ENCODE measurements at places on chromosomes 6 and 20.

- peak; percentile 44 for DNase-seq
Measured at GRCh38 chr6:29737707-29738630, 14.7 kb downstream of the HLA-F start.

GRCh38 chr6:116866281-116866871, 10.7 kb upstream of the RFX6 start:
- no peak for DNase-seq

GRCh38 chr6:135173242-135173988, 7.7 kb upstream of the MYB start:
- no peak for DNase-seq

- DNase-seq: no peak
Measured at GRCh38 chr6:150229436-150230163, 86.8 kb downstream of the PPP1R14C start.

- DNase-seq: no peak
Measured at GRCh38 chr6:128311944-128312570, 208.3 kb downstream of the PTPRK start.

DNA sequence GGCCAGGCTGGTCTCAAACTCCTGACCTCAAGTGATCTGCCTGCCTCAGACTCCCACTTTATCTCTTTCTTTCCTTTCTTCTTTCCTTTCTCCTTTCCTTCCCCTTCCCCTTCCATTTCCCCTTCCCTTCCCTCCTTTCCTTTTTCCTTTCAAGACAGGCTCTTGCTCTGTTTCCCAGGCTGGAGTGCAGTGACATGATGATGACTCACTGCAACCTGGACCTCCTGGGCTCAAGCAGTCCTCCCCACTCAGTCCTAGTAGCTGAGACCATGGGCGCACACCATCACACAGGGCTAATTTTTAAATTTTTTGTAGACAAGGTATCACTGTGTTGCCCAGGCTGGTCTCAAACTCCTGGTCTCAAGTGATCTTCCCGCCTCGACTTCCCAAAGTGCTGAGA, 377.6 kb upstream of the ZFP64 start:
- DNase-seq: no peak

DNA sequence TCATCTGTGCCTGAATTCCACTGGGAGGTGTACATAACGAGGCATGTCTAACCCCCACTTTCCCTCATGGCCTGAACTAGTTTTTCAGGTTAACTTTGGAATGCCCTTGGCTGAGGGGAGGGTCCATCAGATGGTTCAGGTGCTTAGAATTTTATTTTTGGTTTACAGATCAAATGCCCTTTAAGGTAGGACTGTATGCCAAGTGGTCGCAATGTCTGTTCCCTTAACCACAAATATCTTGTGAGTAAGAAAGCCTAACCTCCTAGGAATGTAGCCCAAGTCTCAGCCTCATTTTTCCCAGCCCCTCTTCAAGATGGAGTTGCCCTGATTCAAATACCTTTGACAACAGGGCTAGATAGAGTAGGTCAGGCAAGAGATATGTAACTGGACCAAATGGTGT, 78.4 kb downstream of the RNASET2 start:
- DNase-seq: no peak

GRCh38 chr6:26156850-26157250, 69.6 kb downstream of the HFE start:
- peak; percentile 29 for DNase-seq

- DNase-seq: no peak
Measured at GRCh38 chr6:14818422-14818884, 427.4 kb upstream of the JARID2 start.

DNA sequence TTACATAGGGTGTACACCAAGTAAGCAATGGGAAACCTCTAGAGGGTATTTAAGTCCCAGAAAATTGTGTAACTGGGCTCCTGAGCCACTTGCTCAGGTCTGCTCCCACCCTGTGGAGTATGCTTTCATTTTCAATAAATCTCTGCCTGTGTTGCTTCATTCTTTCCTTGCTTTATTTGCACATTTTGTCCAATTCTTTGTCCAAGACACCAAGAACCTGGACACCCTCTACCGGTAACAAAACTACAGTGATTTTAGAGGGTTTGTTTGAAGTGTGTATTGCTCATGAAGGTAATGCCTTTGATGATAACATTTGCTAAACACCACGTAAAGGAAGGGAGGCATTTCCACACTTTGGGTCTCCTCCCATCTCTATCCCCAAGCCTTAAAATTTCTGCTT, 46.2 kb downstream of the MYB start:
- no peak for DNase-seq

- DNase-seq: no peak
Measured at GRCh38 chr20:23541776-23542175, 26.5 kb downstream of the CST9L start.

- no peak for DNase-seq
Measured at GRCh38 chr20:59706400-59706693, 102.0 kb downstream of the PHACTR3 start.

- no peak for DNase-seq
Measured at GRCh38 chr6:26022132-26022472, 59.5 kb downstream of the TRIM38 start.

- no peak for DNase-seq
Measured at GRCh38 chr20:32966881-32967781, 37.1 kb downstream of the SUN5 start.

GRCh38 chr20:58892141-58892931, 39.8 kb downstream of the GNAS start:
- peak; percentile 78 for DNase-seq

DNA sequence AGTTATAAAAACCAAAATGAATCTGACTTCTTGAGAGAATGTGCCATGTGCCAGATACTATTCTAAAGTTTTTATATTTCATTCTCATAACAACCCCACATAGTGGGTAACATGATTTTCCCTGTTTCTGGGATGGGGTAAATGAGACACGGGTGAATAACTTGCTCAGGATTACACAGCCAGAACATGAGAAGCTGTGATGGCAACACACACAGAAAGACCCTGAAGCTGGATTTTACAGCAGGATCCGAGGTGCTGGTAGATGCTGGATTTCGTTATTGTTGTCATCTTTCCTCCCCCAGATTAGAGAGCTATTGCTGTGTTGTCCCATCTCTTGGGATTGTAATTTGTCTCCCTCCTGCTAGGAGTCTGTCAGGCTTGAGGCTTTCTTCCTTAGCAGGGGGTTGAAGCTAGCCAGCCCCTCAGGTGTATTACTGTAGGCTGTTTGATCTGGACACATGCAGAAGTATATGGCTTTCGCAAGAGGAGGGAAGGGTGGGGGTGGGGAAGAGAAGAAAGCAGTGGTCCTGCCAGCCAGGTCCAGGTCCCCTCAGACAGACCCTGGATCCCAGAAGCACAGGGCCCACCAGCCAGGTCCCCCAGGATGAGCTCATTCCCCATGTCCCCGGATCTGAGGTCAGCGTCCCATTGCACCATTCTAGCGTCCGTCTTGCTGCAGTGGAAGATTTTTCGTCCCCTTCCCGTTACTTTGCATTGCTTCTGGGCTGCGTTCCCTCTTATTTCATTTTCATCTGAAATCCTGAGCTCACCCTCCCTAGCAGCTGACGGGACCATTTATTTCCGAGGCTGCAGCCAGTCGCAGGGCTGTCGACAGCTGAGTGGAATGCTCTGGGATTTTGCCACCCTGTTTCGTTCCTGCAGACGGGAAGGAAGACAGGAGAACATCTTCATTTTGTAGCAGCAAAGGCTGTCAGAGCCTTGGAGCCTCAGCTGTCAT, 7.3 kb upstream of the KCNG1 start:
- no peak for DNase-seq

DNA sequence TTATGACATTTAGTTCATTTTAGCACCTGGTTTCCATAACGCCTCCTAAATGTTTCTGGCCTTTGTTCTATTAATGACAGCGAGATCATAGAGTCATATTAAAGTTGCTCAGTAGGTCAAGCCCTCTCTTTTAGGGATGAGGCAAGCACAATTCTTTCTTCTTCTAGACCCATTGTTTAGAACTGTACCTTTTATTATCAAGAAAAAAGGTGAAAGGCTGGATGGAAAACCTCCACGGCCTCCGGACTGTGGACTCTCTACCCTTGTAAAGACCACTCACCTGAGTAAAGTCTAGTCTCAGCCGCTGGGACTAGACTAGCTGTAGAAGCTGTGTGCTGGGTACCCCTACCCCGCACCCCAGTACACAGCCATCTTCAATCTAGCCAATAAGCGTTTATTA, 6.0 kb upstream of the AFDN start:
- DNase-seq: no peak

GRCh38 chr20:43973231-43973630, 58.6 kb downstream of the TOX2 start:
- no peak for DNase-seq

DNA sequence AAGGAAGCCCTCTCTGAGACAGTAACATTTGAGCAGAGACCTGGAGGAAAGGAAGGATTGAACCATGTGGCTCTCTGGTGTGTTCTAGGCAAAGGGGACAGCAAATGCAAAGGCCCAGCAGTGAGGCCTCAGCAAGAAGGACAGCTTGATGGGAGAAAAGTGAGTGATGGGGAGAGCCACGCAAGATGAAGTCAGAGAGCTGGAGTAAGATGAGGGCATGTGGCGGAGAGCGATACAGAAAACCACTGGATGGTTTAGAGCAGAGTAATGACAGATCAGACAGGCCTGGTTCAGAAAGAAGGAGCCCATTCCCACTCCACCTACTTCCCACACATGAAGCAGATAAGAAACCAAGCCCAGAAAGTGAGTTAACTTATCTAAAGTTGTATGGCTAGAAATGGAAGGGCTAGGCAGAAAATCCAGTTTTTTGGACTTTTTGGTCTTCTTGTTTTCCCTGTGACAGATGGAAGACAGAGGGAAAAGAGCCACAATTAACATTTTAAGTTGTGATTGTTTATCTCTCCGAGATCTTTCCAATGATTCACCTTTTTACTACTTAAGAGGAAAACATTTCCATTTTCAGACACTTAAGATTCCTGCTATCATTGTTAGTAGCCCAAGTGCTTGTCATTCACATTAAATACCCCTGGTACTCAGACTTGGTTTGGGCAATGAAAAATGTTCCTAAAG, 723 bp upstream of the SNPH start:
- DNase-seq: no peak

DNA sequence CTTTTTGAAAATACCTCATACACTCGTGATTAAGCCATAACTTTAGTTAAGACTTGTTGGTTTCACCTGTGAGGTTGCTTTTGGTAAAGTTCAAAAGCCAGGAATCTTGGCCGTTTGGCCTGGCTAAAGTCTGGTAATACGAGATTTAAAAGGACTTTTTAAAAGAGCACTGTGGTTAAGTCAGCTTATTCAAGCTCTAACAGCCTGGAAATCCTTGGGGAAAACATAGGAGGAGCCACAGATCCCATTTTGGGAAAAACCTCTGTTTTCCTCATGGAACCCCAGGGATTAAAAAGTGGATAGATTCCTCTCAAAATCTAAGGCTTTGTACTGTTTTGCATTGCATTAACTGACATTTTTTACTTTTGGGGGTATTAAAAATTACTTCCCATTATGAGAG, 13.7 kb upstream of the SLC22A16 start:
- no peak for DNase-seq

GRCh38 chr6:5905431-5906339, 101.0 kb downstream of the NRN1 start:
- no peak for DNase-seq

- no peak for DNase-seq
Measured at GRCh38 chr6:3372184-3372846, 84.5 kb downstream of the SLC22A23 start.

DNA sequence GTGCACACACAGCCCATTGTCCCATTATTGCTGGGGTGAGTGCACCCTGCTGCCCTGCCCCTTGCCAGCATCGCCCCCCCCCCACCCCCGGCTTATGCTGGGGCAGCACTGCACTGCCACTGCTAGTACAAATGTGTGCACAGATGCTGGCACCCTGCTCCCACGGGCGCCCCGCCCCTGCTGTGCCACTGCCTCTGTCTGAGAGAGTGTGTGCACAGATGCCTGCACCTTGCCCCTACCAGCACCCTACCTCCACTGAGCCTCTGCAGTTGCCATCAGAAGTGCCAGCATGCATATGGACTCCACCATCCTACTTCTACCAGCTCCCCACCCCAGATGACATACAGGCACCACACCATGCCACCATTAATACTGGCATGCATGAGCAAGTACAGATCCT, 454.6 kb upstream of the KHDRBS2 start:
- DNase-seq: no peak

DNA sequence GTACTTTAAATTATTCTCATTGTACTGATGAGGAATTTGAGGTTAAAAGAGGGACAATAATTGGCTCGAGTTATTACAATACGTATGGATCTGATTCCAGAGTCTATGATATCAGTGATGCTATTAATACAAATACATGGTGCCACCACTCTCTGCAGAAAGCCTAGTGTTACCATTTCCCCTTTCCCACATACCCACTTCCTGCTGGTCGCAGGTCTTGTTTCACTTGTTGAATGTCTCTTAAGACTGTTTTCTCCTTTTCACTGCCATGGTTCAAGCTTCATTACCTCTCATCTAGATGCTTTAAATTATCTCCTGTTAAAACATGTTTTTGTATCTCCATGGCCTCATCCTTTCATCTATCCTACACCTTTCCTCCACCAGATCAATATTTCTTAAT, 62.0 kb downstream of the FHL5 start:
- no peak for DNase-seq

DNA sequence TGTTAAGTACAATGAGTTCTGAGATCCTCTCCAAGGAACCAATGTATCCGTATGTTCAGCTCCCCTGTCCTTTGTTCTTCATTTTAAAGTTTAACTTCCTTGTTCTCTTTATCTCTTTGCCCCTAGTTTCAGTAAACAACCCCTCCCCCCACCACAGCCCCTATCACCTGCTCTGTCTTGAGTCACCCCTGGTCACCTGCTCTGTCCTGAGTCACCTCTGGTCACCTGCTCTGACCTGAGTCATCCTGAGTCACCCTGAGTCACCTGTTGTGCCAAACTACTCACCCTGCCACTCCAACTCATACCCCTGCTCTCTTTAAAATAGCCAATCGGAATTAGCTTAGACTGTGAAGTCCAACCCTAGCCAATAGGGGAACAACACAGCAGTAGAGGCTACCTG, 288.7 kb upstream of the CDYL start:
- DNase-seq: no peak

- DNase-seq: no peak
Measured at GRCh38 chr20:61210862-61211261, 41.2 kb upstream of the CDH4 start.

DNA sequence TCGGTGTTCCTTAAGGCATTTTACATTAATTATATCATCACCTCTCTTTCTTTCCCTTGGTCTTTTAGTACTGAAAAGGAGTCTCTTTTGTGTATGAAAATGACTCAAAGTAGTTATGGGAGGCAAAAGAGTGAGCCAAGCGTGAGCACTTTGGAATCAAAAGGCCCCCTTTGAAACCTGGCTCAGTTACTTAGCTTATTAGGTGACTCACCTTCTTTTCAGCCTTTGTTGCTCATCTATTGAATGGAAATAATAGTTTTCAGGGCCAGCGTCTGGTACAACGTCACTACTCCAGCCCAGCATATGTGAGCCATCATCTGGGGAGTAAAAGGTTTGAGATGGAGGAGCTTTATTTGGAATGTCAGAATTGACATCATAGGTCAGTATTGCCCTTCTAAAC, 147.4 kb upstream of the SCGN start:
- DNase-seq: no peak

Data from stimulated activated CD4-positive, alpha-beta T cell treated with anti-CD3 and anti-CD28 coated beads, Interleukin-12 subunit alpha, Interleukin-12 subunit beta, amount 100 ng/mL, for 24 hours (primary cell).